ENCODE measurements at places on chromosomes 5 and 9.

DNA sequence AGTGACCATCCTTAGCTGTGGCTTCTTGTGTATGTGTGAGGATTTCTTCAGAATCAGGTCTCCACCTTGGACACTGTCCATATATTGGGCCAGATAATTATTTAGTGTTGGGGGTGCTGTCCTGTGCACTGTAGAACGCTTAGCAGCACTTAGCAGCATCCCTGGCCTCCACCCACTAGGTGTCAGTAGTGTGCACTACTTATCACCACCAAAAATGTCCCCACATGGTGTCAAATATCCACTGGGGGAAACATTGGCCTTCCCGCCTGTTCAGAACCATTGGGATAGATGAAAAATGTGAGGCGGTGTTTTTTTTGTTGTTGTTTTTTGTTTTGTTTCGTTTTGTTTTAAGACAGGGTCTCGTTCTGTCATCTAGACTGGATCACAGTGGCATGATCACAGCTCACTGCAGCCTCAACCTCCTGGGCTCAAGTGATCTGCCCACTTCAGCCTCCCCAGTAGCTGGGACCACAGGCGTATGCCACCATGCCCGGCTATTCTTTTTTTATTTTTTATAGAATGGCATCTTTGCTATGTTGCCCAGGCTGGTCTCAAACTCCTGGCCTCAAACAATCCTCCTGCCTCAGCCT lies 67.7 kb downstream of the TENT4A start:
- DNase-seq, result no peak

GRCh38 chr9:21579247-21579671 lies 97.1 kb upstream of the IFNE start:
- no peak for DNase-seq

- DNase-seq, result peak; percentile 73
Observed at GRCh38 chr9:134390537-134390936, 64.3 kb downstream of the RXRA start.

DNA sequence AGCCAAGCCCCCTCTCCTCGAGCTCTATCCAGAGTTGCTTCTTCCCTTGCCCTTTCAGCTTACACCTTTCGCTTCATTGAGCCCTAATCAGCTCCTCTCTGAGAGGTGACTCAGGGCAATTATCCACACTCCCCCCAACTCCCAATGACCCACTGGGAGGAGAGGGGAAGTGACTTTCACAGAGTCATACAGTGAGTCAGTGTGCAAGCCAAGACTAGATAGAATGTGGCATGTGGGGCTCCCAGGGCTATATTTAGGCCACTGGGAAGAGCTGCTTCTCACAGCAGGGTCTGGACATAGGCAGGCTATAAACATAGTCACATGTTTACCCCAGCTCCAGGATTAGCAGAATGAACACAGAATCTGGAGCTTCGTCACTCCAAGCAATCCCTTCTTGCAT lies 57.4 kb downstream of the NRG2 start:
- no peak for DNase-seq

GRCh38 chr9:116860509-116861120 lies 173.5 kb downstream of the TRIM32 start:
- no peak for DNase-seq

GRCh38 chr5:56606192-56606591 lies 209.2 kb upstream of the MAP3K1 start:
- DNase-seq, result no peak

DNA sequence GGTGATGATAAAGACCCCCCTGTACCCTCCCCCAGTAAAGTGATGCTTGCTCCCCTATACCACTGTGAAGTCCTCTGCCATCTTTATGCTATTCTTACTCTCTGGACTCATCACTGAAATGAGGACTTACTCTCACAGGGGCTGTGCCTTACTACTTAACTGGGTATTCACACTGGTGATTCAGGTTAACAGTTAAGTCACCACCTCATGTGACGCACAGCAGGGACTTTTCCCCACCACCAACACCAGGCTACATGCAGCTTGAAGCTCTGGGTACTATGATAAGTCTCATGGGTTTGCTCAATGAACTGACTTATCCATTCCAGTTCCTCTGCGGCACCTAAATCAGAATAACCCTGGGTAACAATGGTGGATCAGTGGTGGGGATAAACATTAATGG lies 163.7 kb downstream of the ELAVL2 start:
- no peak for DNase-seq

- peak; percentile 23 for DNase-seq
Observed at GRCh38 chr5:35826056-35826455, 30.6 kb upstream of the IL7R start.

DNA sequence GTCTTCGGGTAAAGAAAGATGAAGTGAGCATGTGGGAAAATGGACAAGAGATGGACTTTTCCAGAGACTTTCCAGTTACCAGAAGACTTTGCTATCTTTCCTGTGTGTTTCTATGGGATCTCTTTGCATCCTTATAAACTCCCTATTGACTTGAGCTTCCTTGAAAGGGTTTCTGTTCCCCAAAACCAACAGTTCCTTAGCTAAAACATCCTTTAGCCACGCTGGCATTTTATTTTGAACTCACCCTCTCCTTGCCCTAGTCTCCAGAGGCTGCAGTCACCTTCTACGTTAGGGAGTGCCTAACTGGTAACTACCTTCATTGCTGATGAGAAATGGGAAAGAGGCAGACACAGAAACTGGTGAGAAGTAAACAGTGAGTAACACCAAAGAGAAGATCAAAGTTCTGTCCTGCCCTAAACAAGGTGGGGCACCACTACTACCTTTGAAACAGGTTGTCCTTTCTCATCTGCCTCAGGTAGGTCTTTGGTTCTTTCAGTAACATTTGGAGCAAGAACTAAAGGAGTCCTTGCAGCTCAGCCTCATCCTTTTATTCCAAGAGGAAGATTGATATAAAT lies 402.9 kb downstream of the ENC1 start:
- DNase-seq, result no peak

DNA sequence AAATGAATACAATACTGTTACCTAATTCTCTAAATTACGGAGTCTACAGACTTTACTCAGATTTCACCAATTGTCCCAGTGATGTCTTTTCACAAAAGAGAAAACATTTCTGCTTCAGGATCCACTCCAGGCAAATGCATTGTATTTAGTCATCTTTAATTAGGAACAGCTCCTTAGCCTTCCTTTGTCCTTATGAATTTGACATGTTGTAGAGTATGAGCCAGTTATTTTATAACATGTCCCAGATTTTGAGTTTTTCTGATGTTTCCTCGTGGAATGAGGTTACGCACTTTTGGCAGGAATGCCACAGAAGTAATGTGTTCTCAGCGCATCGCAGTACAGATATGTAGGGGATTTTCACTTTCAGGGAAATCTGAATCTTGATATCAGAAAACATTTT lies 10.5 kb downstream of the HABP4 start:
- DNase-seq, result no peak

GRCh38 chr5:123090661-123091297 lies 1.7 kb downstream of the PRDM6 start:
- no peak for DNase-seq

- DNase-seq, result no peak
Observed at GRCh38 chr5:57878301-57878722, 395.7 kb upstream of the ACTBL2 start.

GRCh38 chr9:94014066-94014654 lies 59.0 kb upstream of the BARX1 start:
- no peak for DNase-seq

- DNase-seq, result no peak
Observed at GRCh38 chr9:37987467-37987981, 81.5 kb downstream of the SHB start.

GRCh38 chr5:157024208-157024959 lies 34.5 kb downstream of the HAVCR1 start:
- no peak for DNase-seq

DNA sequence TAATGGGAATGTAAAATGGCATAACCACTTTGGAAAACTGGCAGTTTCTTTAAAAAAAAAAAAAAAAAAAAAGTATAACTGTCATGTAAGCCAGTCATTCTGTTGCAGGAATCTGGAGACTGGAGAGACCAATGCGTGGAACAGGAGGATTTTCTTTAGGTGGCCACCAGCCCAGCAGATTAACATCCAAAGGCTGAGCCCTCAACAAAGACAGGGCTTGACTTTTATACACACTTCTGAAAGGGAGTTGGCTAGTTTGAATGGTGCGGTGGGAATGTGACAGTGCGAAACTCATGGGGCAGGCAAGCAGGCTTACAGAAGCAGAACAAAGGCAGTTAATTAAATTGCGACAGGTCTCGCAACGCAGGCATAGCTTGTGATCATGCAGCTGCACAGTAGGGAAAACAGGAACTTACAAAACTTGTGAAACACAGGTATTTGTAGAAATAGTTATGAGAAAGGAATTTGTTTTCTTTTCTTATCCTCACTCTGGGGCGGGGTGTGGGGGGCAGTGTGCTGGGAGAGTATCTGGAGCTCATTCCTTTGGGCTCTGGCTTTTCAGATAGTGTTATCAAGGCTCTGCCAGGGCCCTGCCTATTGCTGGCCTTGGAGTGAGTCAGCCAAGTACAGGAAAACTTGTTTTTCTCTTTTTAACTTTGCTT lies 12.0 kb downstream of the UIMC1 start:
- no peak for DNase-seq

- no peak for DNase-seq
Observed at GRCh38 chr9:4346131-4346530, 46.3 kb upstream of the GLIS3 start.

DNA sequence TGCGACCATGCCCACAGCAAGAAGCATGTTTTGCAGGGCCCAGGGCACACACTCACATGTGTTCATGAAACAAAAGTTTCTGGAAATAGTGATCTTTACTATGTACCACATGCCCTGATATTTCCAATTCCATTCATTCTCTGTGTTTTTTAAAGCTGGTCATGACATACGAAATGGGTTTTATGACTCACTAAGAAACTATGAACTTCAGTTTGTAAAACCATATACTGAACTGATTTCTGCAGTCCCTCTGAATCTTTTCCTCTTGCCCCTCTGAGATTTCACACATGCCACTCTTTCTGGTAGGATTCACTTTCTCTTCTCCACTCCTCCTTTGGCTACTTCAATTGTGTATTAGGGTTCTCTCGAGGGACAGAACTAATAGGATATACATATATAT lies 416.1 kb upstream of the TRPC7 start:
- DNase-seq, result no peak

DNA sequence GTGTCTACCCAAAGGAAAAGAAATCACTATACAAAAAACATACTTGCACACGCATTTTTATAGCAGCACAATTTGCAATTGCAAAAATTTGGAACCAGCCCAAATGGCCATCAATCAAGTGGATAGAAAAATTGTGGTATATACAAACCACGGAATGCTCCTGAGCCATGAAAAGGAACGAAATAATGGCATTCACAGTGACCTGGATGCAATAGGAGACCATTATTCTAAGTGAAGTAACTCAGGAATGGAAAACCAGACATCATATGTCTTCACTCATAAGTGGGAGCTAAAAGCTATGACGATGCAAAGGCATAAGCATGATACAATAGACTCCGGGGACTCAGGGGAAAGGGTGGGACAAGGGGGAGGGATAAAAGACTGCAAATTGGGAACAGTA lies 78.4 kb downstream of the ENC1 start:
- no peak for DNase-seq

- no peak for DNase-seq
Observed at GRCh38 chr9:68685770-68686169, 19.3 kb upstream of the PIP5K1B start.

GRCh38 chr9:129317179-129318011 lies 139.3 kb upstream of the IER5L start:
- DNase-seq, result peak; percentile 16

- no peak for DNase-seq
Observed at GRCh38 chr9:979983-980382, 3.5 kb downstream of the DMRT3 start.

- DNase-seq, result no peak
Observed at GRCh38 chr5:150578781-150579461, 61.5 kb upstream of the SYNPO start.

DNA sequence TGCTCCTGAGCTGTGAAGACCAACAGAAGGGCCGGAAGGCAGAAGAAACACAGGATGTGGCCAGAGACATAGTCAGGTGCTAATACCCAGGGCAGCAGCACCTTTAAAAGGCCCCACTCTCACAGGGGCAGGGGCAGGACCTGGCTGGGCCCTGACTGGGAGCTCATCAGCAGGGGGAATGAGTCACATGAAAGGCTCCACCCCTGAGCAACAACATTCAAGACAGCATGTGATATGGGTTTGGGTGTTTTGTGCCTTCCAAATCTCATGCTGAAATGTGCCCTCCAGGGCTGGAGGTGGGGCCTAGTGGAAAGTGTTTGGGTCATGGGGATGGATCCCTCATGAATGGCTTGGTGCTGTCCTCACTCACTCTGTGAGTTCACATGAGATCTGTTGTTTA lies 181.7 kb downstream of the ERCC6L2 start:
- DNase-seq, result no peak

- no peak for DNase-seq
Observed at GRCh38 chr9:81498576-81498975, 190.8 kb downstream of the TLE1 start.

DNA sequence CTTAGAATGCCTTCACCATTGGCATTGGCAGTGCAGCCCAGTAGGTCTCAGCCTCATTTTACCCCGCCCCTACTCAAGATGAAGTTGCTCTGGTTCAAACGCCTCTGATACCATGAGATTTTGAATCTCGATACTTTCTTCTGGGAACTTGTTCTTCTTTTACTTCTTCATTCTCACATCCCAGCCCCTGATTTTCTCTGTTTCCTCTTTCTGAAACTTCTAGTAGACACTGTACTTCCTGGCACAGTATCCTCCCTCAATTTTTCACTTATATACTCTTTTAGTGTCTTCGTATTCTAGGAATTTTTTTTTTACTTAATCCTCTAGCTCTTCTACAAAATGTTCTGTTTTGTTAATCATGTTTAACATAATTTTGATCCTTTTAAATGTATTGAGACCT lies 13.1 kb upstream of the ZNF79 start:
- no peak for DNase-seq

DNA sequence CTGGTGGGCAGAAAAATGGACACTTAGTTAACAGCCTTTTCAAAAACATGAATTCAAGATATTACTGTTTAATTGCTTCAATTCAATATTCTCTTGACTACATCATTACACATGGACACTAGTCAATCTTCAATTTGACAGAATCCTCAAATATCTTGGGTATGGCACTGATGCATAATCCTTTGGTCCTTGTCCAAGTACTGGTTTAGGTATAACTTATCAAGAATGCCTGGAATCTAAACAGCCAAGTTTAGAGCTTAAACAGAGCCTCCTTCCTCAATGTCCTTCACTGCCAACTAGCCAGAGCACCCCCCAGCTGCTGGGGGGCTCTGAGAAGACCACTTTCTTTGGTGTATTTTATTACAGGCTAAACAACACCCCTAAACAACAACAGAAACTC lies 61.6 kb upstream of the ERCC6L2 start:
- no peak for DNase-seq

Measured in activated naive CD4-positive, alpha-beta T cell treated with anti-CD3 and anti-CD28 coated beads, Interleukin-2, amount 50 U/mL, for 72 hours (primary cell).